Bronchial epithelial cell (primary cell): ENCODE measurements at places on chromosomes 11 and 22.

DNA sequence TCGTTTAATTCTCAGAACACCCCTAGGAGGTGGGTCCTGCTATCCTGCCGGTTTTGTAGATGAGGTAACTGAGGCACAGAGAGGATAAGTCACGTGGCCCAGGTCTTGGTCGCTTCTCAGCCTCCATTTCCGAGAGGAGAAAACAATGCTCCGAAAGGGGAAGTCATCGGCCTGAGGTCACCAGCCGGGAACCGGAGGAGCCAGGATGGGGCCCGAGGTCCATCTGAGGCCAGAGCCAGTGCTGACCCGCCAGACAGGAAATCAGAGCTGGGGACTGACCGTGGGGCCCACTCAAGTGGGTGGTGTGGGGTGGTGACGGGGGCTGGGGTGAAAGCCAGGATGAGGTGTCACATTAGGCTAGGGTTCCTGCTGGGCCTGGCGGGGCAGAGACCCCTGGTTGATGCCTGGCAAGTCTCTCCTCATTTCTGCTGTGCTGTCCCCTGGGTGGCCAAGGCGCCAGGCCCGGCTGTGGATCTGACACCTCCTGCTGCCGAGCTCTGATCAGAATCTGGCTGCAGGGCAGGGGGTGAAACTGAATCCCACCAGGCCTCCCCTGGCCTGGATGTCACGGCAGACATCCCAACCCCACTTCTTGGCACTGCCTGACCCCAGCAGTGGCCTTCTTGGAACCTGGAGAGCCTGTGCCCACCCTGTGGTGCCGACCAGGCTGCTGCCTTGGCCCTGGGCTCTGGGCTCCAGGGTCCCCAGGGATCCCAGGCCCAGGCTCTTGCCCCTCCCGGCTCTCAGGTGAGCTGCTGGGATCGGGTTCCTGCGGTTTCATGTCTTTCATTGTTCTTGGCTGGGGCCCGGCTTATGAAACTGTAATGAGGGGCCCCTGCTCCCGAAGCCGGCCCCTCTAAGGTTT, 12.0 kb downstream of the TRIOBP start:
- no peak for DNase-seq

GRCh38 chr11:12569499-12570425, 104.5 kb upstream of the TEAD1 start:
- no peak for DNase-seq

- no peak for DNase-seq
Measured at GRCh38 chr11:70505761-70506657, 107.7 kb downstream of the CTTN start.

DNA sequence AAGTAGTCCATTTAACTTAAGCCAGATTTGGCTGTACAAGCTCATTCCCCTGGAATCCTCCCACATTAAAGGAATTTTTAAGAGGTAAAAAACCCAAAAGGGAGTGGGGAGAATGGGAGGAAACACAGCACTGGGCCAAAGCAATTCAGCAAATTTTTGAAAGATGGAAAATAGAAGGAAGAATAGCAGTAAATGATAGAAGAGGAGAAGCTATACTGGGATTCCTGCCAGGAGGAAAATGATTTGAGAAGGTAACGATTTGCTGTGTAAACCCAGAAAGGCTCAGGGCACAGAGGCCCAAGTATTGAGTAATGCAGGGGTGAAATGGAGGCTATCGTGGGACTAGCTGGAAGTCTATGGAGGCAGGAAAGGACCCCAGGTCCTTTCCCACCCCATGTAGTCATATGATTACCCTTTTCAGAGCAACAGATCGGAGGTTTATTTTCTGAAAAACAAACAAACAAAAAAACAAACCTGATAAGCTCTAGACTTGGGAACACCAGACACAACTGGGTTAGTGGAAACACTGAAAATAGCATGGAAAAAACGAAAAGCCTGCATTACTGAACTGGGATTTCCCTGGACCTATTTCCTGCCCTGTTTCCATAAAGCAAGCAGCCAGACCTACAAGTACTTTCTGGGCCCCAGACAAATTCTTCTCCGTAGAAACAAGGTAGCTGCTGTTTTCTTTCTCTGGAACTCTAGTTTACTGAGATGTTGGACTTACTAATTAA, 140.0 kb downstream of the SWAP70 start:
- DNase-seq, result peak; percentile 21

GRCh38 chr11:110467556-110467955, 37.8 kb downstream of the FDX1 start:
- no peak for DNase-seq

GRCh38 chr11:33211153-33211552, 46.0 kb upstream of the HIPK3 start:
- DNase-seq, result no peak

- no peak for DNase-seq
Measured at GRCh38 chr22:50004918-50005317, 7.6 kb downstream of the IL17REL start.

GRCh38 chr11:69536406-69536805, 54.9 kb downstream of the LINC01488 start:
- DNase-seq, result no peak

- DNase-seq, result no peak
Measured at GRCh38 chr11:112004389-112004788, 20.8 kb upstream of the DLAT start.

- no peak for DNase-seq
Measured at GRCh38 chr11:69499186-69499917, 17.9 kb downstream of the LINC01488 start.

DNA sequence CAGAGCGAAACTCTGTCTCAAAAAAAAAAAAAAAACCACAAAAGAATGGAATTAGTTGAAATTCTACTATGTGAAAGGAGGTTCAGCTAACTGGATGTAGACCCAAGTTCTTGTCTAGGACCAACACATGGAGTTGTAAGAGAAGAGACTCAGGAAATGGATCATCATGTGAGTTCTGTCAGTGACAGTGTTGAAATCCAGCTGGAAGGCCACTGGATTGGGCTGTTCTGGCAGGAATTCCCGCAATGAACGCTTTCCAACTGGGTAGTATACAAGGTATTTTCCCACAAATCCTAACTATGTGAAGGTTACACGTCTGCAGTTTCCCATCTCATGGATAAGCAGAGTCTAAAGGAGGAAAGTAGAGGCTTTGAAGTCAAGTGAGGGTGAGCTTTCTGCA, 151.2 kb downstream of the MAML2 start:
- no peak for DNase-seq

DNA sequence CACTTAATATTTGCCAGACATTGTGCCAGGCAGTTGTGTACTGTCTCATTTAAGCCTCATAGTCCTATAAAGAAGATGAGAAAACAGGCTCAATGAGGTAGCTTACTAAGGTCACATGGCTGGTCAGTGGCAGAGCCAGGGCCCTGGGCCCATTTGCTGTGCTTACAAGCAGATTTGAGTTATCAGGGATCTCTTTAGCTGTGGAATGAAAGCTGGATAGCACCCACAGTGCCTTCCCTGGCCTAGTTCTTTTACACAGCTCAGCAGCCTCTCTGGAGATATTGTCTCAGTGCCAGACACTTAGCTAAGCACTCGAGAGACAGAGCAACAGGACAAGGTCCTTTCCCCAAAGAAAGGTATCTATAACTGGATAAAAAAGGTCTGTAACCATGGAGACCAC, 6.1 kb downstream of the TMEM86A start:
- no peak for DNase-seq

DNA sequence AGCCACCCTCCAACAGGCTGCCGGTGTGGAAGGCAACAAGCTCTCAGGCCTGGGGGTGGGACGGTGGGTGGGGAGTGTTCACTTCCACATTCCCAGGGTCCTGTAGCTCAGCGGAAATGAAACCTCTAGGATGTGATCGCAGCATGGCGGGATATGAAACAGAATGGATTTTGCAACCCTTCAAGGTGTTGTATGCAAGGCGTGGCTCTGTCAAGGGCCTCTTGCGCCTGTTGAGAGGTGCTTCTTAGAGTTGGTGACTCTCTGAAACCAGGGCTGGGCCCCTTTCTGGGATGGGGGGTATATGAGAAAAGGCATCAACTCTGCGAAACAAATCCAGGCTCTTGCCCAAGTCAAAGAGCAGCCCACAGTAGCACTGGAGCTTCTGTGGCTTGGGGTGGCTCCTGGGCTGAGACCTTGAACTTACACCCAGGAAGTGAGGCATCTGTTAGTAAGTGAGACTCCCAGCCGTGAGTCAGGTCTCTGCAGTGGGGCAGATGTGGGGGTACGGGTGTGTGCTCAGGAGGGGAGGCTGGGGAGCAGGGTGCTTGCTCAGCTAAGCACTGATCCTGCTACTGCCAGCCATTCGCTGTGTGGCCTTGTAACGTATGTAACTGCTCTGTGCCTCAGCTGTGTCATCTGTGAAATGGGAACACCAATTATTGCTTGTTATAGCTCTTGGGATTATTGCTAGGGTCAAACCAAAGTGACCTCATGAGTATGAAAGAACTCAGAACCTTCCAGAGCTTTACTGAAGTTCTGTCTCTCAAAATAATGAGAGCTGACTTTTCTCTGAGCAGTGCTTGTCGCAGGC, 28.3 kb downstream of the NECTIN1 start:
- peak; percentile 91 for DNase-seq

GRCh38 chr11:11267312-11267711, 85.7 kb downstream of the CSNK2A3 start:
- DNase-seq, result peak; percentile 74

DNA sequence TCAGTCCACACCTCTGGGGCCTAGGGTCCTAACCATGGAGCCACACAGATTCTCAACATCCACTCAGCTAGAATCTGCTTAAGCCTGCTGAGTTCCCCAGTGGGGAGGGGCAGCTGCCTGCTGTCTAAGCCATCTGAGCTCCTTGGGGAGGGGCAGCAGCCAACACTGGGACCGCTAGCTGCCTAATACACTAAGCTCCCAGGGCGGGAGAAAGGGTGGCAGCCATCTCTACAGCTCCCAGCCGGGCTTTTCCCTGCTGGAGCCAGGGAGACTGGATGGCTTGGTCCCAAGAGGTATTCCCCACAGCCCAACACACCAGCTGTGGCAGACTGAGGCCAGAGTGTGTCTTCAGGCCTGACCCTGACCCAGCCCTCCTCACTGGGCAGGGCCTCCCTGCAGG, 217.3 kb upstream of the TMEM45B start:
- no peak for DNase-seq

DNA sequence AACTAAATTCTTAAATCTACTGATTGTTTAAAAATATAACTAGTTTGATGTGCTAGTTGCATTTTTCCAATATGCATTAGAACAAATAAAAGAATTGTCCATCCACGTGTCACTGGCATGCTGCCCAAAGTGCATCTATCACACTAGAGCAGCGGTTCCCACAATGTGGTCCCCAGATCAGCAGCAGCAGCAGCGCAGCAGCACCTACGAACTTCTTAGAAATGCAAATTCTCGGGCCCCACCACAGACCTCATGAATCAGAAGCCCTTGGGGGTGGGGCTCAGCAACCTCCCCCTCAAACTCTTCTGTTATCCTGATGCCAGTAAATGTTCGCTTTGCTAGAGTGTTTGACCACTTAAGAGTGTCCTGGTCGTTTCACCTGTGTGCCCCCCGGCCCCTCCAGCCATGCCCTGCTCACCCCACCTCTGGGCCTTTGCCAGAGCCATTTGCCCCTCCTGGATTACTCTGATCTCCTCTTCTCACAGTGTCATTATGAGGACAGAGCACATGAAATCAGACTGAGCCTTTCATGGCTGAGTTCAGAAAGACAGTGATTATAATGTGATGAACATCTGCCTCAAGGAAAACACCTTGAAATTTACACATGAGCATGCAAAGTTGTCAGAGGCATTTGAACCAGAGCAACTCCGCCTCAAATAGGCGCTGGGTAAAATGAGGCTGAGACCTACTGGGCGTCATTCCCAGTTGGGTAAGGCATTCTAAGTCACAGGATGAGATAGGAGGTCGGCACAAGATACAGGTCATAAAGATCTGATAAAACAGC, 12.6 kb upstream of the VSIG10L2 start:
- no peak for DNase-seq

GRCh38 chr22:48342016-48342415, 1485.7 kb downstream of the BRD1 start:
- no peak for DNase-seq

- no peak for DNase-seq
Measured at GRCh38 chr11:57363131-57364080, 17.5 kb downstream of the PRG3 start.

DNA sequence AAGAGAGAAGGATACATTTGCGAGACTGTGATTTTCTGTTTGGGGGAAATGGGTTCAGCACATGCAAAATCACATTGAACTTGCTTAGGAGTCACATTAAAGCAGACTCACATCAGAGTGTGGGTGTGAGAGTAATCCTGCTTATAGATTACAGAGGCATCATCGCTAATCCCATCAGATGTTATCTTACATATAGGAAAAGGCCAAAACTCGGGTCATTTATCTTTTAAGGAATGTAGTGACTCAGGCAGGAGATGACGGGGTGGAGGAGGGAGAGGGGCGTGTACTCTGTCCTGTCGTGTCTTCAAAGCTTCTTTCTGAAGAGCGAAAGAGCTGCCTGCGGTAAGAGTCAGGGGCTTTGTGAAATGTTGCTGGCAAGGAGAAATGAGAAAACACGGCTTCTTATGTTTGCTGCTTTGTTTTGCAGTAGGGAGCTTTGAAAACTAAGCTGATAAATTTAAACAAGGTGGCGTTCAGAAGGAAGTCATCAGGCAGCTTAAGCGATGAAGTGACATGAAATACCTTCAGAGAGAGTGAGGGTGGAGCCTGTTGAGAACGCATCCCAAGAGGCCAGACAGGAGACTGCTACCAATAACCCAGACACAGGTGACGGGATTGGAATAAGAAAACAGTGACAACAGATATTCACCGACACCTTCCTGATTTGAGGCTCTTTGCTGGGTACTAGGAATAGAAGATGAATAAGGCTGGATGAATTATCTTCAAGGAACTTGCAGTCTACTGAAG, 2.2 kb upstream of the C11orf16 start:
- peak; percentile 63 for DNase-seq

DNA sequence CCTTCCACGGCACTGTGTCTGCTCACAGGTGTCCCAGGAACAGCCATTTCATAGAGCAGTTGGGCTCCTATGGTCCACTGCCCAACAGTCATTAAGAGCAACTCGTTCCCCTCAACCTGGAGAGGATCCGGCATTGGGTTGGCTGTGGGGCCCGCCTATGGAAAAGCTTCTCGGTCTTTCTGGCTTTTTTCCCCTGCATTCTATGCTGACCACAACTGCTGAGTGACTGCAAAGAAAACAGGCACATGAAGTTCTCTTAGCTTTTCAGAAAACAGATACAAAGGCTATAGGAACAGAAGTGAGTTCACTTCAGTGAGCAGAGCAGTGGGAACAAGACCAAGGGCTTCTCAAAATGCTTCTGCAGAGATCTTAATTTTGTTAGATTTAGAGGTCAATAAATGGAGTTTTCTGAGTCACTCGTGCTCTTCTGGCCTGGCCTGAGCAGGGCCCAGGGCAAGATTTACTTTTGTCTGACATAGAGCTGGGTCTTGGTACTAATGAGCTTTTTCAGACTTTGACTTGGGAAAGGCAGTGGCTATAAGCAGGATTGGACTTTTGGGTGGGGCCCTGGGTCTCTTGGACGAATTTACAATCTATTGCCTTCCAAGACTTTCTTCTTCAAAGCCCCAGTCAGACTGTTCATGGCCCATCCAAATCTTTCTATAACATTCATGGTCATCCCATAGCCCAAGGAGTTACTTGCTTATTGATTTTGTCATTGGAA, 13.6 kb upstream of the APOL5 start:
- DNase-seq, result no peak

- no peak for DNase-seq
Measured at GRCh38 chr11:60761436-60762190, 4.9 kb downstream of the MS4A15 start.

GRCh38 chr11:132448334-132448995, 1078.0 kb downstream of the NTM start:
- no peak for DNase-seq

GRCh38 chr11:62122076-62122475, 1.7 kb upstream of the INCENP start:
- peak; percentile 2 for DNase-seq

GRCh38 chr11:33634291-33634834, 66.3 kb downstream of the C11orf91 start:
- peak; percentile 90 for DNase-seq

GRCh38 chr11:33021937-33022336, 6.3 kb downstream of the DEPDC7 start:
- no peak for DNase-seq
